MM.1S (cell line): ENCODE measurements at places on chromosomes 6 and 20.

GRCh38 chr6:102215425-102215824 is 821.9 kb downstream of the GRIK2 start:
- no peak for DNase-seq

- DNase-seq: no peak
Observed at GRCh38 chr6:88244721-88245120, 78.6 kb upstream of the CNR1 start.

DNA sequence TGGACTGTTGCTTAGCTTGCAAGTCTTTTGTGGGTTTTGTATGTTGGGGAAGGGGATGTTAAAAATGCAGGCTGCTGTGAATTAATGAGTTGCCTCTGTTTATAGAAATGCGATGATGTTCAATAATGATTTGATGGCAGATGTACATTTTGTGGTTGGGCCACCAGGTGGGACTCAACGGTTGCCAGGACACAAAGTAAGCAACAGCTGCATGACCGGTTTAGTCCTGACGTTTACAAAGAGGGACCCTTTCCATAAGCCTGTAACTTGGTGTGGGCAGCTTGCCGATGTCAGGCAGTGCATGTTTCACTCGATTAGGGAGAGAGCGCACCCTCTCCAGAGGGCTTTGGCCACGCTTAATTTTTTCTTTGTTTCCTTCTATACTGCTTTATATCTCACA is 1.3 kb downstream of the BTBD3 start:
- peak; percentile 83 for DNase-seq

GRCh38 chr20:36435592-36436541 is 105.5 kb upstream of the MYL9 start:
- DNase-seq: no peak

DNA sequence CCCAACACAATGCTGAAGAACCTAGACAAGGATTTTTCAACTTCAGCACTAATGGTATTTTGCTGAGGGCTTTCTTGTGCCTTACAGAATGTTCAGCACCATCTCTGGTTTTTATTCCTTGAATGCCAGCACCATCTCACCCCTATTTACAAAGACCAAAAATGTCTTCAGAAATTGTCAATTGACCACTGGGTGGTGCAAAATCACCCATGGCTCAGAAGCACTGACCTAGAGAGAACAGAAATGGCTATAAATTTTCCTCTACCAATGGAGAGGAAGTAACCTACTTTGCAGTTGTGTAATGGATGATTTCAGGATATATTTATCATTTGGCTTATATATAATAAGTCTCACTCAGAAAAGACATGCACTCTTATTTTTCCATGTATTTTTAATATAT is 431.0 kb upstream of the IRAK1BP1 start:
- no peak for DNase-seq

- DNase-seq: no peak
Observed at GRCh38 chr6:70668499-70668812, 773 bp downstream of the SMAP1 start.

DNA sequence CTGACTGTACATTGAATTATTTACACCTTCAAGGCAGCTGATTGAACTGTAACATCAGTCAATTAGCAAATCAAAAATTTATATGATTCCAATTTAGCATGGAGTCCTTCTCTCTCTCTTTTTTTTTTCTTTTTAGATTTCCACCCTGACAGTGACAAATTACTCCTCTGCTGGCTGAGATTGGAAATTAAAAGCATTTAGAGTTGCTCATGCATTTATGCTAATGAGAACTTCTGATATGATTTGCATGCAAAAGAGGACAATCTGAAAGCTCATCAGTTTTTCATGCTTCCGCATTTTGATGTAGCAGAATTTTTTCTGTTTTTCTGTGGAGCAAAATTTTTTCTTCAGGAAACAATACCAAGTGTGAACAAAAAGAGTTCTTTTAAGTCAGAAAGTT is 130.5 kb upstream of the NOX3 start:
- no peak for DNase-seq
